ENCODE measurements at places on chromosomes 5 and 9.

DNA sequence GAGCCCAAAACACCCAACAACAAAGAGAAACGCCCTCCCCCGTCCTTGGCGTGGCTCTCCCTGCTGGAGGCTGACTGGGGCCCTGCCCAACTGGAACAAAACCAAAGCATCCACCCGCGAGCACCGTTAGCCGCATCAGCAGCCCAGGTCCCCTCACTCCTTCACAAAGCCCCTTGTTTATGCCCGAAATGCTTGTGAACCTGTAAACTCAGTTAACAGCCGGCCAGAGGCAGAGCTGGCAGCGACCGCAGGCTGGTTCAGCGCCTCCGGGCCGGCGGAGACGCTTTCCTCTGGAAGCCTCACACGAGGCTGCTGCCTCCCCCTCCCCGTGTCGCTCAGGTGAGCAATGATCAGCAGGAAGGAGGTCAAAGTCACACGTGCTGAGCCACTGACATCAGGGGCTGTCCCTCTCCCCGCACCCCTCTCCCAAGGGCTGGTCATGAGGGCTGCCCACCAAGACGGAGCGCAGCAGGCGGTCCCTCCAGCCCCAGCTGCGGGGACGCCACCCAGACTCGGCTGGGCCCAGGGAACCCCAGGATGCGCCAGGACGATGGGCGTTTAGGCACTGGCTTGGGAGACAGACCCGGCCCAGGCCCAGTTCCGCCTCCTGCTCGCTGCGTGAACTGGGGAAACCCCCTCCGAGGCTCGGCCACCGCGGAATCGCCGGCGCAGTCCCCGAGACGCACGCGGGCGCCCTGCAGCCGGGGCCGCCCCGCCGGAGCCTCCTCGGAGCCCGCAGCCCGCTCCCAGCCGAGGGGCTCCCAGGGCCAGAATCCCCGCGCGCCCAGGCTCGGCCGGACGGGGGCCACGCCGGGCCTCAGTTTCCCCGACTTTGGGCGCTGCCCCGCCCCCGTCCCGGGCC lies 563 bp downstream of the SNAPC4 start:
- no peak for DNase-seq

DNA sequence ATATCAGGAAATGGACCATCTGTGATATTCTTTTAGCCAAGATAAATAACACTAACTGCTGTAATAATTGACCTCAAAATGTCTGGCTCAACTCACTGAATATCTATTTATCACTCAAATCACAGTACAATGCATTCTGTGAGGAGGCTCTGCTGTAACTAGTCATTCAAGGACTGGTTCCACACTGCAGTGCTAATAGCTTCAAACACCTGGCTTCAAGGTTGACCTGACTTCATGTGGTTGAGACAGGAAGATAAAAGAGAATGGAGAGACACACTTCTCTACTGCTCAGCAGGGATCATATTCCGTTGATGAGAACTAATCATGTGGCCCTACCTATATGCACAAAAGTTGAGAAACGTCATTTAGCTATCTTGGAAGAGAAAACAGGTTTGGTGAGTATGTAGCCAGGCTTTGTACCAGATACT lies 3.4 kb upstream of the RHOBTB3 start:
- no peak for DNase-seq

DNA sequence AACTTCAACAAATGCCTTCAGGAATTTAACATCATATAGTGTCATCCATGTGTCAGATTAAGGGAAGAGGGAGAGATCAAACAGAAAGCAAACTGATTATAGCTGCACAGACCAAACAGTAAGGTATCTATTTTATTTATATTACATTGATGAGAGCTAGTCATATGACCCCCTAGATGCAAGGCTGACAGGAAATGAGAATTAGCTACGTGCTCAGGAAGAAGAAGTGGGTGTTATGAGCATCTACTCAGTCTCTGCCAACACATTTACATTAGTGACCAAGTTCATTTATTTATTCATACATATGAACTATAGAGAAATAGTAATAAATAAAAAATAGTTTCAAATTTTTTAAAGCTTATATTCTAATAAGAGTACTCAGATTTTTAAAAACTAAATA lies 787.3 kb downstream of the KCTD16 start:
- no peak for DNase-seq

DNA sequence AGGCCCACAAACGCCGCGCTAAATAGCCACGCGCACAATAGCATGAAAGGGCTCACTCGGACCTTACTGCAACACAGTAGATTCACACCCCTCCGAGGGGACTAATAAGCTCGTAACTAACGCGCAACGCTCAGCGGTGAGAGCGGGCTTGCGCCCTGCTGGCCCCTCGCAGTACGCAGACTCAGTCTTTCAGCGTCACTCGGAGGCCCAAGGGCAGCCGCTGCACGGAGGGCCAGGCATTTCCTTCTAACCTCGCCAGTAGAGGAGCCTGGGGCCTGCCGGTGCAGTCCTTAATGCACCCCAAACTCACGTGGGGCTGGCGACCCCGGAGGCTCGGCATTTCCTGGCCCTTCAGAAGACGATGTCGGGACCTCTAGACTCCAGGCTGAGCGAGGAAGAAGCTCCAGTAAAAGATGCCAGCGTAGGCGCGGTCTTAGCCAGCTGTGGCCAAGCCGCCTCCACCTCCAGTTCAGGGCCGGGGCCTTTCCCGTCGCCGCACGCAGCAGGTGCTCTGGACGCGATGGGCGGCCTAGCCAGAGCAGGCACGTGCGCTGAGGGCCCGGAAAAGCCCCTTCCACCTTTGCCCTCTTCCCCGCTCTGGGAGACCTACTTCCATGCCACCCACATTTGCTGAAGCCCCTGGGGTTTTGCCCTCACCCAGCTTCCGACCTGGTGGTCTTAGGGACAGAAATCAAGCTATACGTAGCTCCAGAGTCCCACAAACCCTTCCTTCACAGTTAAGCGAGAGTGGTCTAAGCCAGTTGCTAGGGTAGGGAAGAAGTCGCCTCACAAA lies 38.3 kb upstream of the TIFAB start:
- DNase-seq, result no peak

DNA sequence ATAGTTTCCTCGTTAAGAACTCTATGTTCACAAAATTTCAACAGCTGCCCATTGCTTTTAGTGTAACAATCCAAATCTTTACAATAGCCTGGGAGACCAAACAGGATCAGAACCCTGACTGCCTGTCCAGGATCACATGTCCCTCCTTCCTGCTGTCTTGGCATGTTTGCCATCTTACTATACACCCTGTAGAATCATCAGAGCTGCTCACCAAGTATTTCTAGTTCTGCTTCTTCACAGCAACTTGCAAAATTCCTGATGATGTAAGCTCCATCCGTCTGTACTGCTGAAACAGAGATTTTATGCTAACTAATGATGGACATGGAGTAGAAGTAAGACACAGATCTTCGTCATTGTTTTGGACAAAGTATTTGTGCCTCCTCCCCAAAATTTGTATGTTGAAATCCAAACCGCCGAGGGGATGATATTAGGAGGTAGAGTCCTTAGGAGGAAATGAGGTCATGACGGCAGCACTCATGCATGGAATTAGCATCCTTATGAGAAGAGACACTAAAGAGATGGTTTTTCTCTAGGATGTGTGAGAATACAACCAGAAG lies 464.9 kb upstream of the BRINP1 start:
- DNase-seq, result no peak

DNA sequence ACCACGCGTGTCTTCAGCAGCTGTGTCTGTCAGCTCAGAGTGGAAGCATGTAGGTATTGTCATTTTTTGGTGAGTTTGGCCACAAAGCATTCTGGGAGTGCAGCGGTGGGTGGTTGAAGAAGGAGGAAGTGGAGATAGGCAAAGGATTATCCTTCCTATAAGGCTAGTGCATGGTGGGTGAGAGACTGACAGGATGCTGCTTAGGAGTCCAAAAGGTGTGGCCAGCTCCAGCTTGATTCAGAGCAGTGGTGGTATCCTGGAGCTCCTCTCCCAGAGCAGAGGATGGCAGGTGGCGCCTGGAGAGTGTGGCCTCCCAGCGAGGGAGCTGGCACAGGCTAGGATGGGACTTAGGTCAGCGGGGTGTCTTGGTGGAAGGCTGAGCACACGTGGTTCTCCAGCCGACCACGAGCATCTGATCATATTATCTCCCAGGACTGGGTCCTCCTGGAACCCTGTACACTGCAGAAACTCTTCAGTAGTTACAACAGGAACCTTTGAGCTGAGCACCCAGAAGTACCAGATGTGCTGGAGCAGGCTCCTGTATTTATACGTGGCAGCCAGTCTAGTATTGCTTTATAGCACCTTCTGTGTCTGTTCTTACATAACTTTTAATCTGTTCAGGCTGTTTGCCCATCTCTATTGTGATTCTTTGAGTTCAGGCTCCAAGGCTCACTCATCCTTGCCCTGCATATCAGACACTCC lies 29.6 kb downstream of the MAML1 start:
- peak; percentile 23 for DNase-seq

GRCh38 chr5:73376618-73377170 lies 71.9 kb downstream of the FOXD1 start:
- DNase-seq, result no peak

DNA sequence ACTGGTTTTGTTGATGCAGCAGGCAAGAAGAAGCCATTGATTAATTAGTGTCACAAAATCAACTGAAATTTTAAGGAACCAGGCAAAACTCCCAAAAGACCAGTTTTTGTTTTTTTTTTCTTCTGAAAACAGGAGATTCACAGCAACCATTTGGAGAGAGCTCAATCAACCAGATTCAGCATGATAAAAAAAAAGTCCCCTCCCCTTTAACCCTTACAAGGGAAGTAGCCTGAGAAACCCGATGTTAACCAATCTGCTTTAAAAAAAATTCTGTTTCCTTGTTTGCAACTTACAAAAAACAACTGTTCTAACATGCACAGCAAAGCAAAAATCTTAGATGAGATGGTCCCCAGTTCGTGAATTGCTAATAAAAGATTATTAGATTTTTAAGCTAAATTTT lies 59.7 kb downstream of the HMHB1 start:
- DNase-seq, result no peak

GRCh38 chr5:7426284-7426683 lies 30.3 kb downstream of the ADCY2 start:
- no peak for DNase-seq

- no peak for DNase-seq
Observed at GRCh38 chr5:120677481-120677880, 213.4 kb downstream of the PRR16 start.

GRCh38 chr9:85553475-85553874 lies 188.3 kb downstream of the AGTPBP1 start:
- no peak for DNase-seq

DNA sequence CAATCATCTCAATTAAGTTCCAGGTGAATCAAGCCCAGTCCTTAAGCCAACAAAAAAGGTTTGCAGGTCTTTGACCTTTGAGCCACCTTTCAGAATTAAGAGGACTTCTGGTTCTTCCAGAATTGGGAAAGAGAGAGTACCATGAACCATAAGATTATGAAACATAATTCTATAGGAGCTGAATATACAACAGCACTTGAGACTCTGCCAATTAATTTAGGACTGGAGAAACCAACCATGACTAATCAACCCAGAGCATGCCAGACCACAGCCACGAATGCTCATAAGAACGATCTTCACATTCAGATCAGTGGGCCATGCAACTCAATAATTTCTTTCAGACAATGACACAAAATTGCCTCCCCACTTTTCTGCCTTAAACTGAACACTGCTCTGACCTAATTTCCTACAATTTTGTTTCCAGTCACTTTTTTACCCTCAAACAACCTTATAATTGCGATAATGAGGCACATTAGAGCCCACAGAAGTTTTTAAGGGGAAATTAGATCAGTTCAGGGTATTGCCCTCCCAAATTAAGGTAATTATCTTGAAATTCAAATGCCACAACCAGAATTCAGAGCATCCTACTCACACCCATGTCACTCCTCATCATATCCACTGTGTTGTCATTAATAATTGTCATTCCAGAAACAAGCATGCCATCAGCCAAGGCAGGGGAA lies 213.4 kb downstream of the ATPSCKMT start:
- DNase-seq, result no peak

GRCh38 chr9:92954049-92954861 lies 6.9 kb downstream of the FGD3 start:
- no peak for DNase-seq
